ENCODE measurements at places on chromosomes 3 and 15.

- no peak overlapping the region for H3K4me3 ChIP-seq
- no peaks in the 10 kb centered on the region for H3K36me3 ChIP-seq
- H3K27ac ChIP-seq, result no peak overlapping the region
- no peak for DNase-seq
- H3K4me1 ChIP-seq, result no peaks in the 10 kb centered on the region
Observed at GRCh38 chr15:77354063-77354462, 65.8 kb downstream of the PEAK1 start.

GRCh38 chr3:156952011-156952410, 125.9 kb downstream of the LEKR1 start:
- no peaks in the 10 kb centered on the region for H3K4me1 ChIP-seq
- no peaks in the 10 kb centered on the region for H3K27me3 ChIP-seq
- H3K27ac ChIP-seq, result no peak overlapping the region
- H3K4me3 ChIP-seq, result no peak overlapping the region

DNA sequence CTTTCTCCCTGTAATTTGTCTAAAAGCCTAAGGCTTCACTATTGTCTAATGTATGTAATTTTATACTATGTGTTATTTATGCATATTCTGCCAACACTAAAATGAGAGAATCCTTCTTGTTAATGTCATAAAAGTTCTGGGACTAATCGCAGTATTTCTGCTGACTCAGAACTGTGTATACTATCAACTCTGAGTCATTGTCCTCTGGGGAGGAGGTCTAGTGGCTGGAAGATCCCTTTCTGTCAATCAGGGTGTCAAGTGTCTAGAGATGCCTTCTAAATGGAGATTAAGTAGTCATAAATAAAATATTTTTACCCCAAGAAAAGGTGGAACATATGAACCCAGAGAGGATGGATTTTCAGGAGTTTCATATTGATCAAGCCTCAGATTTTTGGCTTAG, 473.4 kb downstream of the AGBL1 start:
- H3K4me1 ChIP-seq, result no peaks in the 10 kb centered on the region
- no peaks in the 10 kb centered on the region for H3K27me3 ChIP-seq
- H3K36me3 ChIP-seq, result no peaks in the 10 kb centered on the region
- H3K27ac ChIP-seq, result no peak overlapping the region
- no peak for DNase-seq

GRCh38 chr15:69703532-69704187, 251.0 kb downstream of the RPLP1 start:
- H3K4me1 ChIP-seq, result no peaks in the 10 kb centered on the region
- no peak overlapping the region for H3K4me3 ChIP-seq
- no peaks in the 10 kb centered on the region for H3K36me3 ChIP-seq
- DNase-seq, result no peak

GRCh38 chr3:113626503-113627371, 69.7 kb downstream of the USF3 start:
- H3K27ac ChIP-seq, result no peak overlapping the region

- no peak overlapping the region for H3K27ac ChIP-seq
- no peaks in the 10 kb centered on the region for H3K36me3 ChIP-seq
- no peak for DNase-seq
- H3K27me3 ChIP-seq, result no peaks in the 10 kb centered on the region
- H3K4me1 ChIP-seq, result no peaks in the 10 kb centered on the region
Observed at GRCh38 chr15:23866832-23867231, 179.7 kb upstream of the NDN start.

DNA sequence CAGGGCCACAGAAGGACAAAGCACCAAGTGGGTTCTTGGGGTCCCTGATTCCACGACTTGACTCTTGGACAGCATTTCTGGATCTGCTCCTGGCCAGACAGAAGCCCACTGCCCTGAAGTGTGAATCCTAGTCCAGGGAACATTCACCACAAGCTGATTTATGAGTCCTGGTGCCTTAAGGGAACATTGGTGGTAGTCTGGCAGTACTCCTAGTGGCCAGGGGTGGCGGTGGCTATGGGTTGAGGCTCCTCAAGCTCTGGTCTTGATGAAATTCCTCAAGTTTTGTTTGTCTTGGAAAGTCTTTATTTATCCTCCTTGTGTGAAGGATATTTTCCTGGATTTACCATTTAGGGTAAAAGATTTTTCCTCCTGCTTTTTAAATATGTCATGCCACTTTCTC, 307.5 kb downstream of the PYDC2 start:
- no peaks in the 10 kb centered on the region for H3K4me1 ChIP-seq
- H3K27me3 ChIP-seq, result no peaks in the 10 kb centered on the region
- DNase-seq, result no peak
- H3K4me3 ChIP-seq, result no peak overlapping the region
- no peak overlapping the region for H3K27ac ChIP-seq
- H3K36me3 ChIP-seq, result no peaks in the 10 kb centered on the region

DNA sequence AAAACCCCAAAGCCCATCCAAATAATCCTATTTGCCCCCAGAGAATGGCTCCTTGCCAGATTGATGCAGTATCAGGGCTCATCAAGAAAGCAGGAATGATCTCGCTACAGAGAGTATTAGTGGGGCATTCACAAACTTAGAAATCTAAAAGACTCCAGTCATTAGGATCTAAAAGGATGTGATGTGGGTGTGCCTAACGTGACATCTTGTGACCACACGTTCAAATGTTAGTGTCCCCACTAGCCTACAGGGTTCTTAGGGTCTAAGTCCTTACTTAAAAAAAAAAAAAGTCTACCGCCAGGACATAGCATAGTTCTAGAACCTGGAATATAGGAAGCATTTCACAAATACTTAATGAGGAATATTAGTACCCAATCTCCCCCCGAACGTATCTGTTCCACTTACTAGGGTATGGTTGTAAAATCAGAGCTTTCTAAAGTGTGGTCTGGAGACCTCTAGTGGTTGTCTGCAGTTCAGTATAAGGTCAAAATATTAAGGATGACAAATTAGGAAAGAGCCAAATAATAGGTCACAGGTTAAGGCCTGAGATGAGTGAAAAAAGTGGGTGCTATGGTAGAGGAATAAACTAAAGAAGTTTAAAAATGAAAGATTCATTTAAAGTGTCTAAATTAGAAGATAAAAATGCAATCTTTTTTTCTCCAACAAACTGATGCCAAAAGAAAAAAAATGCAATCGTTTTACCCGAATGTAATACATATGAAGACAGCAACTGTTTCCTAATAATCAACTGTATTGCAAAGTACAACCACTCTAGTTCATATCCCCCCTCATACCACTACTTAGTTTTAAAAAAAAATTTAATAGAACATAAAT, 4.2 kb upstream of the CHRM5 start:
- no peak overlapping the region for H3K27ac ChIP-seq
- H3K4me1 ChIP-seq, result no peaks in the 10 kb centered on the region
- H3K4me3 ChIP-seq, result no peak overlapping the region
- no peak for DNase-seq

DNA sequence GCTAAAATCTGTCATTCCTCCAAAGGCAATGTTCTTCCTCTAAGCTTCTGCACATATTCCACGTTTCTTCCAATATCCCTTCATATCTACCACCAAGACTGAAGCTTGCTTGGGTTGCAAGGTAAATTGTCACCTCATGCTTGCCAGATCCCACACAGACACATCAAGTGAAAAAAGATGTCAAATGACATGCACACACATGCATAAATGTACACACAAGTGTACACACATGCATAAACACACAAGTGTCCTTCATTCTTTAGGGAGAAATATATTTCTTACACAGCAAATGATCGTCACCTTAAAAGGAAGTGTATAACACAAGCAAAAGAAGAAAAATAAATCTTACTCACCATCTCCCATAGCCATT, 59.4 kb downstream of the CLASP2 start:
- no peaks in the 10 kb centered on the region for H3K4me1 ChIP-seq
- H3K27me3 ChIP-seq, result no peaks in the 10 kb centered on the region
- H3K27ac ChIP-seq, result no peak overlapping the region

DNA sequence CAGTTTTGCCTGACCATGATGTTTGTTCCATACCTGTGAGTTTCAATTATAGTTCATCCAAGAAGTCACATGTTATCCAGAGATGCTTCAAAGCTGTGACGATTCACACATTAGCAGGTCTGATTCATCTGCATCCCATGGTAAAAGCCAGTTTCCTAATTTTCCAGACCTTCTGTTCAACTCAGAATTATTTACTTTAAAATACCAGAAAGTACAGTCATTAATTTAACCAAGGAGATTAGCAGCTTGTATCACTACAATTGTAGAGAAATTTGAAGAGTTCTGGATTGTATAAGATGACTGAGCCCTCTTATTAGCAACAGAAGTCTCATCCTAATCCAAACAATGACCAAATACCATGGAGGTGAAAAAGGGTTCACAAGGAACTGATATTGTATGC, 76.1 kb upstream of the THBS1 start:
- no peaks in the 10 kb centered on the region for H3K36me3 ChIP-seq
- DNase-seq, result no peak
- no peaks in the 10 kb centered on the region for H3K4me1 ChIP-seq

GRCh38 chr3:129469026-129469425, 29.0 kb downstream of the IFT122 start:
- no peak overlapping the region for H3K27ac ChIP-seq
- peaks cover 4% of the 10 kb centered on the region for H3K36me3 ChIP-seq
- H3K27me3 ChIP-seq, result no peaks in the 10 kb centered on the region
- no peaks in the 10 kb centered on the region for H3K4me1 ChIP-seq
- no peak overlapping the region for H3K4me3 ChIP-seq
- no peak for DNase-seq

GRCh38 chr15:46556559-46557379, 921.9 kb downstream of the SQOR start:
- no peak overlapping the region for H3K27ac ChIP-seq
- H3K4me1 ChIP-seq, result no peaks in the 10 kb centered on the region

GRCh38 chr3:29694331-29694730, 413.5 kb downstream of the RBMS3 start:
- no peaks in the 10 kb centered on the region for H3K27me3 ChIP-seq
- no peaks in the 10 kb centered on the region for H3K36me3 ChIP-seq
- H3K27ac ChIP-seq, result no peak overlapping the region
- no peak for DNase-seq
- no peaks in the 10 kb centered on the region for H3K4me1 ChIP-seq

DNA sequence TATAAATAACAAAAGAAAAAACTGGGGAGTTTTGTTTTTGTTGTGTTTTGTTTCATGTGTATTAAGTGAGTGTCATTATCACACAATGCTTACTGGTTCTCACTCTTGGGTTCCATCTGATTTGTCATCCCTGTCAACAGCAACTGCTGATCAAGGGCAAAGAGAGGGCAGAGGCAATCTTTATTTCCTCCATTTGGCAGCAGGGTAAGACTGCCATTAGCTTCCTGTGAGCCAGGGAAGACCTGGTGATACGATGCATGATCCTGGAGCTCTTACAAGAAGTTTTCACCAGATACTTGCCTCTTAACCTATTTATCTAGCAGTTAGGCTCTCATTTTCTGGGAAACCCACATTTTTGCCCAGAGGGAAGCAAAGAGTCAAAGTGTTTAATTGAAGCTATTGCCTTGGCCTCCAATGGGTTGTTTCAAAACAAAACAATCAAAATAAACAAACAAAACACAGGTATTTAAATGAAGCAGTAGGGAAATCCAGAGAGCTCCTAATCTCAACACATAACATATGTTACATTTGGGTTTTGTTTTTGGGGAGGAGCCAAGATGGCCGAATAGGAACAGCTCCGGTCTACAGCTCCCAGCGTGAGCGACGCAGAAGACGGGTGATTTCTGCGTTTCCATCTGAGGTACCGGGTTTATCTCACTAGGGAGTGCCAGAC, 529.8 kb downstream of the MAGI1 start:
- no peaks in the 10 kb centered on the region for H3K4me1 ChIP-seq
- no peak overlapping the region for H3K27ac ChIP-seq
- no peak for DNase-seq
- no peak overlapping the region for H3K4me3 ChIP-seq
- no peaks in the 10 kb centered on the region for H3K36me3 ChIP-seq

GRCh38 chr3:152061296-152061695, 187.9 kb downstream of the SUCNR1 start:
- no peak overlapping the region for H3K27ac ChIP-seq
- H3K4me1 ChIP-seq, result no peaks in the 10 kb centered on the region
- H3K36me3 ChIP-seq, result no peaks in the 10 kb centered on the region
- H3K27me3 ChIP-seq, result no peaks in the 10 kb centered on the region
- H3K4me3 ChIP-seq, result no peak overlapping the region
- DNase-seq, result no peak

DNA sequence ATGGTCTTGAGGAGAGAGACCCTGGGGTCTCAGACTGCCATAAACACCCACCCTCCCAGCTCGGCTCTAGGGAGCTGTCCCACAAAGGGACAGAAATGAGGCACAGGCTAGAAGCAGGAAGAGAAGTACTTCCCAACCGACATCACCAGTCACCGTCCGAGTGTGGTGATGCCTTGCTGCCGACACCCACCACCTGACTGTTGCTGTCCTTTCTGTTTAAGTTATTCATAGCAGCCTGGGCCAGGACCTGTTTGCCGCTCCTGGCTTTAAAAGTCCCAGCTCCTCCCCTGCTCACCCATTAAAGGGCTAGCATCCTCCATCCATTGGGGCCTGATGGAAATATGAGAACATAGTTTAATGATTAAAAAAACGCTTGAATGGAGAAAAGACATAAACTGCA, 13.2 kb upstream of the SPG11 start:
- peak overlapping the region; percentile 54 for H3K27ac ChIP-seq
- H3K36me3 ChIP-seq, result no peaks in the 10 kb centered on the region
- H3K27me3 ChIP-seq, result no peaks in the 10 kb centered on the region

GRCh38 chr3:74127256-74127655, 487.2 kb downstream of the CNTN3 start:
- H3K27ac ChIP-seq, result no peak overlapping the region
- DNase-seq, result no peak
- no peaks in the 10 kb centered on the region for H3K27me3 ChIP-seq

DNA sequence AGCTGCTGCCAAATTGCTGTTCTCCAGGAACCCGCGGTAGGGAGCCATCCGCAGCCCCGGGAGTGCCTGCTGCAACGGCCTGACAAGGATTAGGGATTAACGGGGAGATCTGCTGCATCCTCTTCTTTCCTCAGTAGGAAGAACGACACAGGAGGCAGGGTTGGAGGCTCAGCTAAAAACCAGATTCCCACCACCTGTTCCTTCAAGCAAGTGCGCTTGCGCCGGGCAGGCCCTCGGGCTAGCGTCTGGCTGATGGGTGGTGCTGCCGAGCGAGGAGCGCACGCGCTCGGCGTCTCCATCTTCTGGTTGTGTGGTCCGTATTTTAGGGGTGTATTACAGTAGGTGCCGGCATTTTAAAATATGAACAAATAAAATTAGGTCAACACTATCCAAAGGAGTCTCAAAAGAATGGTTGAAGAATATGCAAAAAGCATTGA, 25.4 kb upstream of the SLC25A26 start:
- DNase-seq, result no peak
- no peaks in the 10 kb centered on the region for H3K4me1 ChIP-seq
- H3K27me3 ChIP-seq, result no peaks in the 10 kb centered on the region
- H3K4me3 ChIP-seq, result no peak overlapping the region
- H3K27ac ChIP-seq, result no peak overlapping the region

- H3K27me3 ChIP-seq, result no peaks in the 10 kb centered on the region
- peaks cover 17% of the 10 kb centered on the region for H3K36me3 ChIP-seq
- H3K27ac ChIP-seq, result no peak overlapping the region
Observed at GRCh38 chr3:127035677-127036076, 52.8 kb downstream of the PLXNA1 start.

- peaks cover 42% of the 10 kb centered on the region for H3K36me3 ChIP-seq
- H3K27me3 ChIP-seq, result no peaks in the 10 kb centered on the region
- H3K27ac ChIP-seq, result no peak overlapping the region
- no peak overlapping the region for H3K4me3 ChIP-seq
- DNase-seq, result no peak
Observed at GRCh38 chr15:41822471-41822870, 5.4 kb upstream of the JMJD7 start.
